ENCODE measurements at places on chromosomes 7 and 10.

DNA sequence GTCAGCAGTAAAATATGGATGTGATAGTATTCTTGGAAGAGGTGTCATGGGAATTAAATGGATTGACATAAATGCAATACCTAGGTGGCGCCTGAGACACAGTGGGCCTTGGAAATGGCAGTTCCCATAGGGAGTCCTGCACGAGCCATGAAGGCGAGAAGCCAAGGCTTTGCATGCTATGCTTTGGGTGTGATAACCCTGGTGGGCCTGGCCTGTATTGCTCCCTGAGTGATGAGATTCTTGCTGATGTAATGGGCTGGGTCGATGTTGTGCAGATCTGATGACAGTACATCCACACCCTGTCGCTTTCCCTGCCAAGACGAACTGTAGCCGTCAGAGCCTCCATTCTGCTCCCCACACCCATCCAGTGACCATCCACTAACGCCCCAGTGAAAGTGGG lies 46.4 kb downstream of the CREB5 start:
- no peak for DNase-seq

- no peak for DNase-seq
These were observed 546.9 kb upstream of the GALNT17 start for GRCh38 chr7:70585071-70585470.

DNA sequence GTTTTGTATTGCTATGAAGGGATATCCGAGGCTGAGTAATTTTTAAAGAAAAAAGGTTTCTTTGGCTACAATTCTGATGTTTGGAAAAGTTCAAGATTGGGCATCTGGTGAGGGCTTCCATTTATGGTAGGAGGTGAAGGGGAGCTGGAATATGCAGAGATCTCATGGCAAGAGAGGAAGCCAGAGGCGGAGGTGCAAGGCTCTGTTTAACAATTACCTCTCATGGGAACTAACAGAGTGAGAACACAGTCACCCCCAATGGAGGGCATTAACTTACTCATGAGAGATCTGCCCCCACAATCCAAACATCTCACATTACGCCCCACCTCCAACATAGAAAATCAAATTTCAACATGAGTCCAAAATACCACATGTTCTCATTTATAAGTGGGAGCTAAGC lies 62.0 kb downstream of the AKR1D1 start:
- DNase-seq: no peak

DNA sequence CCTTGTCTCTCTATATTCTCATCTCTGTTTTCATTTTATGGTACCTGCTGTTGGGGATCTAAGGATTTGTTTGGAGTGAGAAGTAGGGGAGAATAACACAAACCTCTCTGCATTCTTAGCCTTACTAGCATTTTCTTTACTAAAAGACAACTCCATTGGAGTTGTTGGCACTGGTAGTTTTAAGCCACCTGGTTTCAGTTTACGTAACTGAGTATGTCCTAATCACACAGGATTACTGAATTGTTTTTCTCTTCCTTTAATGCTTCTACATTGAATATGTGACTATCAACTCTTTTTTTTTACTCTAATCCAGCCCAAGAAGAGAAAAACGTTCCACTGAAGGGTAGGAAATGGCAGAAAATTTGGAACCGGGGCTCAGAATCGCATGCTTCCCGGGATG lies 30.0 kb upstream of the TRIL start:
- no peak for DNase-seq

- no peak for DNase-seq
These were observed 834.3 kb upstream of the C7orf33 start for GRCh38 chr7:147756300-147756699.

DNA sequence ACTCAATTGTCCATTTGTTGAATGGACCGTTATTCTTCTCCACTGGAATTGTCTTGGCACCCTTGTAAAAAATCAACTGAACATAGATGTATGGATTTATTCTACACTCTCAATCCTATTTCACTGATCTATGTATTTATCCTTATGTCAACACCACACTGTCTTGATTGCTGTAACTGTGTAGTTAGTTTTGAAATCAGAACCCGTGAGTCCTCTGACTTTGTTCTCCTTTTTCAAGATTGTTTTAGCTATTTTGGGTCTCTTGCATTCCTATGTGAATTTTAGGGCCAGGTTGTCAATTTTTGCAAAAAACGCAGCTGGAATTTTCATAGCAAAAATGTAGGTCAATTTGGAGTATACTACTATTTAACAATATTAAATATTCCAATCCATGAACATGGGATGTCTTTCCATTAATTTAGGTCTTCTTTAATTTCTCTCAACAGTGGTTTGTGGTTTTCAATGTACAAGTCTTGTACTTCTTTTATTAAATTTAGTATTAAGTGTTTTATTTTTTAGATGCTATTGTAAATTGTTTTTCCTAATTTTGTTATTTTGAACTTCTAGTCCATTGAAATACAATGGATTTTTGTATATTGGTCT lies 10.0 kb downstream of the CAMK2B start:
- no peak for DNase-seq

DNA sequence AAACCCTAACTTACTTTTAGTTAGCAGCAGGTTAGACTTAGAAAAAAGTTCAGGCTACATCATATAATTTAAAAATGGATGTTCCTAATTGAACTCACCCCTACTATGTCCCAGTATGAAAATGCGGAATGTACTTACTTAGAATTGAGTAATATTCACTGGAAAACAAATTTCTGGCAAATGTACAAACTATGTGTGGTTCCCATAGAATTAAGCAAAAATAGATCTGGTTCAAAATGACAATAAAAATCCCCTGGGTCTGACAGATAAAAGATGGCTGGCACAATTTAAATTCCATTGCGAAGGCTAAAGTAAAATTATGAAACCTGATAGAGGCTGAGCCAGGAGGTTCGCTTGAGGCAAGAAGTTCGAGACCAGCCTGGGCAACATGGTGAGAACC lies 42.4 kb upstream of the PRKAR2B start:
- no peak for DNase-seq
